ENCODE measurements at places on chromosomes 16 and 17.
A peak's percentile ranks its signal among the peaks of the same experiment; 100 is the strongest.

GRCh38 chr16:14303182-14303618 lies 232.1 kb downstream of the MRTFB start:
- no peaks in the 10 kb centered on the region for H3K36me3 ChIP-seq
- H3K27me3 ChIP-seq = peaks cover 11% of the 10 kb centered on the region
- H3K4me3 ChIP-seq = peak overlapping the region; percentile 90
- peaks cover 7% of the 10 kb centered on the region for H3K4me1 ChIP-seq
- no peak for DNase-seq
- no peak overlapping the region for H3K27ac ChIP-seq

DNA sequence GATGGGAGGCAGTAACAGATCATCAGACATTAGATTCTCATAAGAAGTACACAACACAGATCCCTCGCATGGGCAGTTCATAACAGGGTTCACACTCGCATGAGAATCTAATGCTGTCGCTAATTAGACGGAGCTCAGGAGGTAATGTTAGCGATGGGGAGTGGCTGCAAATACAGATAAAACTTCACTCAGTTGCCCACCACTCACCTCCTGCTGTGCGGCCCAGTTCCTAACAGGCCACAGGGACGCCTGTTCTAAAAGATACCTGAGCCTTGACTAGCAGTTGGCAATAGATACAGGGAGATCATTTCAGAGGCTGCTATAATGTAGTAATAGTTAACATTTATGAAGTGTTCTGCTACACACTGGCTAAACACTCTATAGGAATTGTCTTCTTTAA lies 4.9 kb downstream of the PTRH2 start:
- peaks cover 12% of the 10 kb centered on the region for H3K36me3 ChIP-seq
- peaks cover 12% of the 10 kb centered on the region for H3K27me3 ChIP-seq
- H3K27ac ChIP-seq = no peak overlapping the region
- DNase-seq = no peak
- peaks cover 19% of the 10 kb centered on the region for H3K4me1 ChIP-seq

GRCh38 chr16:73848993-73849392 lies 447.6 kb upstream of the PSMD7 start:
- H3K4me3 ChIP-seq = no peak overlapping the region
- no peaks in the 10 kb centered on the region for H3K36me3 ChIP-seq
- H3K27me3 ChIP-seq = no peaks in the 10 kb centered on the region
- DNase-seq = no peak
- H3K27ac ChIP-seq = no peak overlapping the region

GRCh38 chr17:40694584-40694983 lies 9.0 kb downstream of the KRT24 start:
- no peak for DNase-seq
- H3K4me3 ChIP-seq = no peak overlapping the region
- no peaks in the 10 kb centered on the region for H3K4me1 ChIP-seq

- DNase-seq = peak; percentile 80
- H3K4me1 ChIP-seq = peaks cover 23% of the 10 kb centered on the region
- peaks cover 3% of the 10 kb centered on the region for H3K27me3 ChIP-seq
- H3K27ac ChIP-seq = peak within 1 kb of the TSS; percentile 80
Observed at GRCh38 chr17:27455914-27456680, at the start of gene KSR1. Gene KSR1, plus strand, starts transcription at chr17:27456448. Its CDS starts 196 bp downstream, at chr17:27456644.

DNA sequence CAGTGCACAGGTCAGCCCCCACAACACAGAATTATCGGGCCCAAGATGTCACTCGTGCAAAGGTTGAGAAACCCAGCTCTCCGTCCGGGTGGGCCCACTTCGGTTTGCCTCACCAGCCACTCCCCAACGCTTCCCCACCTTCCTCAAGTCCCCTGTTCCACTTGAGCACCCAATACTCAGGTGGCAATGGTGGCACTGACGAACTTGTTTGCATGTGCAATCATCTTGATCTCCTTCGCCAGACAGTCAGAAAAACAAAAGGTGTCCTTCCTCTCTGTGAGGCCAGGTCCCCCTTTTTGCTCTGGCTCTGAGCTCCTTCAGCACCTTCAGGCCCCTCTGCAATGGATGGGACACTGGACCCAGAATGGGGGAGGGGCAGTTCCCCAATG lies 3.7 kb downstream of the GGA2 start:
- no peak overlapping the region for H3K27ac ChIP-seq
- H3K4me1 ChIP-seq = peaks cover 35% of the 10 kb centered on the region
- DNase-seq = no peak
- peaks cover 16% of the 10 kb centered on the region for H3K36me3 ChIP-seq

DNA sequence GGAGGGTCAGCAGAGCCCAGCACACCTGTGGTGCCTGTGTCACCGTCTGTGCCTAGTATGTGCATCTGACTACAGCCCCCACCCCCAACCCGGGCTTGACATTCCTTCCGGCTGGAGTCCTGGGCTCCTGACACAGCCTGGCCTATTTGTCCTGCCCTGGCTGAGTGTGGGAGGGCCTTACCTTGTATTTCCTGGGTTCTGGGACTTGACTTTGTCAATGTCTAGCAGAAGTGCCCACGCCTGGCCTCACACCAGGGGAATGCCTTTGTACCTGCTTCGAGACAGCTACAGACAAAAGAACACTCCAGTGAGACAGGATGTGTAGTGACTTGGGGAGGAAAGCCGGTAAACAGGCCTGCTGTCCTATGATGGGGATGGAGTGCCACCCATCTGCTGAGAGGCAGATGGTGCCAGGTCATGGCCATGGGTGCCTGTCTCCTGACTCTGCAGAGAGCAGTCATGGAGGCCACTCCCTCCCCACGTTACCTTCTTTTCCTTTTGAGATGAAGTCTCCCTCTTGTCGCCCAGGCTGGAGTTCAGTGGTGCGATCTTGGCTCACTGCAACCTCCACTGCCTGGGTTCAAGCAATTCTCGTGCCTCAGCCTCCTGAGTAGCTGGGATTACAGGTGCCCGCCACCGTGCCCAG lies 42.8 kb downstream of the TNFRSF13B start:
- no peaks in the 10 kb centered on the region for H3K36me3 ChIP-seq
- H3K4me3 ChIP-seq = no peak overlapping the region
- peaks cover 19% of the 10 kb centered on the region for H3K27me3 ChIP-seq
- DNase-seq = no peak

- H3K27me3 ChIP-seq = peaks cover 4% of the 10 kb centered on the region
- H3K36me3 ChIP-seq = no peaks in the 10 kb centered on the region
- no peak for DNase-seq
- H3K4me1 ChIP-seq = peaks cover under 1% of the 10 kb centered on the region
- no peak overlapping the region for H3K27ac ChIP-seq
Observed at GRCh38 chr17:81333616-81334368, 38.7 kb upstream of the SLC38A10 start.

Data from endothelial cell (in vitro differentiated cells).